ENCODE measurements at places on chromosomes 1 and 21.

- no peak for DNase-seq
These were observed 151.7 kb upstream of the ZNF648 start for GRCh38 chr1:182213163-182213562.

- DNase-seq = no peak
These were observed 75.3 kb upstream of the ACTL8 start for GRCh38 chr1:17679856-17680255.

DNA sequence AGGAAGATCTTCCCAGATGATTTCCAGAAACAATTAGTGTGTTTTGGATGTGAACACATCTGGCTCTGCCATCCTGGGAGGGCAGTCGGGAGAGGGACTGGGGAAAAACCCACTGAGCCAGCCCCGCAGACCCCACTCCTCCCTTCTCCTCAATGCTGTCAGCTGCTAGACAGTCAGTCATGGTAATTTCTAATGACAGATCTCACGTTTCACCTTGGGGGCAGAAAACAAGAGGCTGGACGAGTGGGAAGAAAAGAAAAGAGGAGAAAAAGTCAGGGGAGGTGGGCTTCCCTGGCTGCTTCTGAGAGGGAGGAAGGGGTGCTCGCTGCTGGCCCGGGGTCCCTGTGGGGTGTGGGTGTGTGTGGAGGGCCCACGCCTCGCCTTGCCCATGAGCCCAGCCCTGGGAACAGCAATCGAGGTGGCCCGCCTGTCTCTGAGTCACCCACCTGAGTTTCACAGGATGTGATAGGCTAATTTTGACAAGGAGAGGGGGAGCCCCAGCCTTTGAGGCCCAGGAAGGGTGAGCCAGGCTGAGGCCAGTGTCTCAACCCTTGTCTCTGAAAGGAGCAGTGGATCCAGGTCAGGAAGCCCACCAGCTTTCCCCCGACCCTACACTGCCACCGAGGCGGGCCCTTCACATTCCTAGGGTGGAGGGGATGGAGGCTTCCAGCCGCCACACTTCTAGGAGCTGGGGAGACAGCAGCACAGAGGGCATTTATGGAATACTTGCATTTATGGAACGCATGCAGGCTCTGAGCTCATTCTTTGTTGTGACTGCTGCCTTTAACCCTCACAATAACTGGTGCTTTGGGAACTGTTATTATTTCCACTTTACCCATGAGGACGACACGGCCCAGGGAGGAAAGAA lies 49.1 kb upstream of the IFNLR1 start:
- DNase-seq = no peak

GRCh38 chr1:111804776-111805175 lies 49.1 kb downstream of the DDX20 start:
- DNase-seq = no peak

DNA sequence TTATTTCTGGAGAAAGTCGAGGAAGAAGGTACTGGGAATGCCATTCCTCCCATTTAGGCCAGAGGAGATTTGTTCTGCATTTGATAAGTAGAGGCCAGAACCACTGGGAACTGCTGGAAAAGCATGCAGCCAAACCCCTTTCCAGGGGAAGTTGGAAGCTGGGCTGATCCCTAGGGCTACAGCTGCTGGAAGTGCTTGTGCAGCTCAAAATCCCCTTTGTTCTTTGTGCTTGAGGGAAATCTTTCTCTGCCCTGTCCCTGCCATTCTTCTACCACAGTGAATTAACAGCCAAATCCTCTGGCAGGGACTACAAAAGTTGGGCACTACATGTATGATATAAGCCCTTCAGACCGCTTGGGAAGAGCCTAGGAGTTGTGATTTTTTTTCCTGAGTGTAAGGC lies 734.1 kb downstream of the LRRIQ3 start:
- no peak for DNase-seq

Measured in T-helper 22 cell (primary cell).